ENCODE measurements at places on chromosomes 3 and 15.

DNA sequence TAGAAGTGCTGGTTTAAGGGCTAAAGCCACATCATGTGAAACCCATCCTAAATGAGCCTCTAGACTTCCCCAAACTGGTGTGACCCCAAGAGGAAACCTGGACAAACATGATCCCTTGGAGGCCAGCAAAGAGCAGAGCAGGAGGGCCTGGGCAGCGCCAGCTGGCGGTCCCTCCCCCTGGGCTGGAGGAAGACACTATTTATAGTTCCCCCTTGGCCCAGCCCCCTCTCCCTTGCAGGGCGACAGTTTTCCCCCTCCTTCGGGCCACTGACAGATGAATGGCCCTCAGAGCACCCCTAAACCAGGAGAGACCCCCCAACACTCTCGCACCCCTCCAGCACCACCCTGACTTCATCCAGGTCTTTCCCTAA is 2.9 kb downstream of the UCN2 start:
- DNase-seq: peak; percentile 34

DNA sequence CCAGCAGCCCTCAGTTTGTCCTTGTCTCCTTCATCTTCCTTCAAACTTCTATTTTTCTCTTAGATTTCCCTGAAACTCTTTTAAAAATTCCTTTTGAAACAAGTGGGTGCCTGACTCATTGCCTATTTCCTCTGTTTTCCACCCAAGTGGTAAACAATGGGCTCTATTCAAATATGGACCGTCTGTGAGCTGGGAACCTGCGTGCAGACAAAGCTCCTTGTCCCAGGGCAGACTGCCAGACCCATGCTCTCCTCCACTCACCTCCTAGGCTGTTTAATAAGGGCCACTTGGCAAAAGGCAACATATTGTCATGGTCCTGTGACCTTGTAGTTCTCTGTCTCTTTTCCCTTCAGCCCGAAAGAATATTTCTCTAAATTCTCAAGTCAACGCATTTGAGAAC is 332.7 kb upstream of the THBS1 start:
- DNase-seq: no peak

DNA sequence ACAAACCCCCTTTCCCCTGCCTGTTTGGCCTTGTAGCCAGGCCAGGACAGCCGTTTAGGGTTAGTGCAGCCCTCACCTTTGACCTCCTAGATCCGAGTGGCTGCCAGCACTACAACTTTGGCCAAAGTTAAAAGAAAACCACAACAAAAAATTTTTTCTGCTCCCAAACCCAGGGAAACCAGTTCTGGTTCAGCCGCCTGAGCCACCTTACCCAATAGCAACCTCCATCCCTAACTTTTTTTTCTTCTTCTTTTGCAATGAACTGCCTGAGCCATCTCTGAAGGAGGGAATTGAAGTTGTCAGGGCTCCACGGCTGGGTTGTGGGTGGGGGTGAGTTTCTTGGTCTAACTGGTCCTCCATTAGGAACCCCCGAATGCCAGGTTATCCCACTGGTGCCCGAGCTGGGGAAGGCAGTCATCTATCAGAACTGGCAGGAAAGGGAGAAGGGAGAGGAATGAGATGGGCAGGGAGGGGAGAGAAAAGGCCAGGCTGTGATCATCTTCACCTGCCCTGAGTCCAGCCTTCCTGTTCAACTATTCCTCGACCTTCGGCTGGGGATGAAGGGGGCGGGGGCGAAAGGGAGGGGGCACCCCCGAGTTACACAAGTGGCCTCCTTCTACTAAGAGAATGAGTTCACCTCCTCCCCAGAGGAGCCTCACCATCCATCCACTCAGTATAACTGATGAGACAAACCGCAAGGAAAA is 6.2 kb upstream of the NR2F2 start:
- DNase-seq: no peak

- DNase-seq: no peak
Measured at GRCh38 chr15:83733691-83734090, 79.8 kb downstream of the ADAMTSL3 start.

DNA sequence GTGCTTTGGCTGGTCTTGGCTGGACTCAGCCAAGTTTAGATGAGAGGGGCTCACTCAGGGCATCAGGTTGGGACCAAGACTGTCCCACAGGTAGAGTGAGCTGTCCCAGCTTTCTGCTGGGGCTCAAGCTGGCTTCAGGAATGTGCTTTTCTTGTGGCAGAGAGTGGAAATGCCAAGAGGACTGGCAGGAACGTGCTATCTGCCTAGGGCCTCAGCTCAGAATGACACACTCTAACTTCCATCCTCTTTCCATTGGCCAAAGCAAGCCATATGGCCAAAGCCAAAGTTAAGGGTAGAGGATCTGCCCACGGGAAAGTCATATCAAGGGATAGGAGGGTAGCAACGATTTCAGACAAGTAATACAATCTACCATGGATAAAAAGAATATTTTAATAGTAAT is 178.8 kb downstream of the ABHD5 start:
- no peak for DNase-seq

GRCh38 chr15:45499426-45499825 is 23.1 kb downstream of the SLC30A4 start:
- no peak for DNase-seq

DNA sequence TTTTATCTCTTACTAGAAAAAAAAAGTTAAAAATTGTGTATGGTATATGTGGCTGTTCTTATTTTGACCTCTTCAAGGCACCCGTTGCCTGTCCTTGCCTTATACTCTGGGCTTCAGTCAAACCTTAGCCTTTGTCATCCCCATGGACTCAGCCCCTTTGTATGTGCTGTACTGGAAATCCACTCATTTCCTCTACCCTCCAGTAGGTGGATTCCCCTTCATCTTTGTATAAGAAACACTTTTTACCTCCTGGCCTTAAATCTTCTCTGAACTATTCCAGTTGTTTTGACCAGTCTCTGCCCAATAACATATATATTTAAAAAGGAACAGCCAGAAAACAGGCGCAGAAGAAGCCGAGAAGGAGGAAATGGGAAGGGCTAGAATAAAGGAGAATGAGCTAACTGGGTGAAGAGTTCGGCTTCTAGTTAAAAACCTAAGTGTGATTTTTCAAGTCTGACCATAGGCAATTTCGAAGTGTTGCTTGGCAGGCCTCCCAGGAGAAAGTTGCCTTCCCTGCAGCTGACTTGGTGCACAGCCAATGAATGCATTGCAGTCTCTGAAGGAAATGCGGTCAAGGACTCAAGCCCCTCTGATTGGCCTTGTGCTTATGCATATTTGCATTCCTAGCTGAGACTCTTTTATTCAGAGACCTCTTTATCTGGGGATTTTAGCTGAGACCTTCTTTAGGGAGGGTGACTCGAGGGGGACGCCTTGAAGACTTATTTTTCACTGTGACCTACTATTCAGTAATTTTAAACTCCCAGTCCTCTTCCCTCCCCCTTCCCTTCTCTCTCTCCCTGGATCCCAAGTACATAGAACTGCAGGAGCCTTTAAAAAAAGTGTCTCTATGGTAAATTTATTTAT is 277.4 kb downstream of the ROBO1 start:
- no peak for DNase-seq

DNA sequence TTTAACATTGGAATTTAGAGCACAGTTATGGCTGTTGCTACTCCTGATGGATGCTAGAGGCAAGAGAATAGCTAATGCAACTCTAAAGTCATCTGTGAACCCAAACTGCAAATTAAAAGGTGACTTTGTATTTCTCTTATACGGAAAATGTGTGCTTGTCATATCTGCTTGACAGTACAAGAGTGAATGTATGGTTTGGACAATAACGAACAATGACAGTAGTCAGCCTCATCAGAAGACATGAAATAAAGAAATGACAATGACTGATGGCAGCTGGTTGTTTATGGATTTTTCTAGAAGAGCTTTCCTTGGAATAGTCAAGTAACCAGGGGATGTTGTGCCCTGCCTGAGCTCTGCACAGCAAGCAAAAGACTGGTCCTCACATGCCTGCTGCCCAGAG is 168.8 kb upstream of the FEZF2 start:
- DNase-seq: no peak

DNA sequence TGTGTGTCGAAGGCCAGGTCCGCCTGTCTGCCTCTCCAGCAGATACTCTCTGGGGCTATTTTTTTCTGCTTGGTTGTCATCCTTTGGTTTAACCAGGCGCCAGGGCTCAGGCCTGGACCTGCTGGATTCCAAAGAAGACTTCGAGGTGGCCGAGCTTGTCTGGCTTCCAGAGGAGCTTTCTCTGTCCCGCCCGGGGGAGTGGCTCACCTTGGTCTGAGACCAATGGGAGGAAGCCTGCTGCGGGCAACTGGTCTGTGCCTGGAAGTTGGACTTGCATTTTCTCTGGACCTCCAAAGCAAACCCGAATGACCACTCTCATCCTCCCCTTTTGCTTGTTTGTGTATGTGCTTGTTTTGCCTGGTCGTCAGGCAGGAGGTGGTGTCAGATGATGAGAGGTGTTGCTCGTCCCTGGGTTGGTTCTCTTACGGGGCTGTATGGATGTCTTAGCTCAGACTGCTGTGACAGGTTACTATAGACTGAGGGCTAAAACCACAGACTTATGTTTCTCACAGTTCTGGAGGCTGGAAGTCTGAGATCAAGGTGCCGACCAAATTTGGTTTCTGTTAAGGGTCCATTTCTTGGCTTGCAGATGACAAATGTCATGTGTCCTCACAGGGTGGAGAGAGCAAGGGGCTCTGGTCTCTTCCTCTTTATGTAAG is 19.3 kb downstream of the IGF1R start:
- no peak for DNase-seq

DNA sequence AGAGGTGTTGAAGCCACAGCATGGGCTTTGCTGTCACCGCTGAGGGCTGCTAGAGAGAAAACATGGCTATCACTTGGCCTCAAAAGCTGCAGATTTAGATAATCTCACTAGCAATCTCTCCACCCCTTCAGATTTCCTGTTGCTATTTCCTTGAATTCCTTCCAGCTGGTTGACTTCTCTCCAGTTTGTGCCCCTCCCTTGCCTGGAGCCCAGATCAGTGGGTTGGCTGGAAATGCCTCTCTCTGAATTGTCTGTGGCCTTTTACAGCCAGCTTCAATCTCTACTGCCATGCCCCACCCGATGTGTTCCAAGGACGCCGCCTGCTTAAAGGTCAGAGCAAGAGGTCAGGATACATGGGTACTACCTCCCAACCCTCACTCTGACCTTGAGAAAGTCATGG is 294.1 kb downstream of the NTRK3 start:
- no peak for DNase-seq

DNA sequence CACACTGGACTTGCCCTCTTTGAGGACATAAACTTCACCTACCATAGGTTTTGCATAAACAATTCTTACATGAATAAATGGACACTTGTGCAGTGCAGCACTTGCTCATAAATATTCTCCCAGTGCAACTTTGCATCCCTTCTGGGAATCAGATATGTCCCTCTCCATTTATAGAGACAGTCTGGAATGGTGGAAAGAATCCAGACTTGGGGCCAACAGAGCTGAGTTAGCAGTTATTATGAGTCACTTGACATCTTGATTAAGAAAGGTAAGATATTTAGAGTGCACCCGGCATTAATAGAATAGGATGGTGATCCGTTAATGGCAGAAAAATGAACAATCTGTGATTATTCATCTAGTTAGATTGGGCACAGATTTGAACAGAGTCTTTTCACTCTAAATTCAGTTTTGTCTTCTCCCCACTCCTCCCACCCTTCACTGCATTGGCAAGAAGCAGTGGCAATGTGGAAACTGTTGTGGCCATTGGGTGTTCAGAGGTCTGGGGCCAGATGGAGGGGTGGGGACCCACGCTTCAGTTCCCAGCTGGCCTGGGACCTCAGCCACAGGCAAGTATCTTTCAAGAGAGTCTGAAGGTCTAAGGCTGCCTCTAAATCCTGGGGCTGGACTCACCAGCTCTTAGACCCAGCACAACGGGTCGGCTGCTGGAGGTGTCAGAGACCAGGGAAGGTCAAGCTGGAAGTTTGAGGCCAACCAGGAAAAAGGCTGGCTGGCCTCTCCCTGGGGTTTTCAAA is 58.9 kb upstream of the KY start:
- no peak for DNase-seq

GRCh38 chr3:30073622-30074021 is 532.8 kb upstream of the TGFBR2 start:
- no peak for DNase-seq

- DNase-seq: no peak
Measured at GRCh38 chr3:16245609-16246008, 19.1 kb downstream of the DPH3 start.

DNA sequence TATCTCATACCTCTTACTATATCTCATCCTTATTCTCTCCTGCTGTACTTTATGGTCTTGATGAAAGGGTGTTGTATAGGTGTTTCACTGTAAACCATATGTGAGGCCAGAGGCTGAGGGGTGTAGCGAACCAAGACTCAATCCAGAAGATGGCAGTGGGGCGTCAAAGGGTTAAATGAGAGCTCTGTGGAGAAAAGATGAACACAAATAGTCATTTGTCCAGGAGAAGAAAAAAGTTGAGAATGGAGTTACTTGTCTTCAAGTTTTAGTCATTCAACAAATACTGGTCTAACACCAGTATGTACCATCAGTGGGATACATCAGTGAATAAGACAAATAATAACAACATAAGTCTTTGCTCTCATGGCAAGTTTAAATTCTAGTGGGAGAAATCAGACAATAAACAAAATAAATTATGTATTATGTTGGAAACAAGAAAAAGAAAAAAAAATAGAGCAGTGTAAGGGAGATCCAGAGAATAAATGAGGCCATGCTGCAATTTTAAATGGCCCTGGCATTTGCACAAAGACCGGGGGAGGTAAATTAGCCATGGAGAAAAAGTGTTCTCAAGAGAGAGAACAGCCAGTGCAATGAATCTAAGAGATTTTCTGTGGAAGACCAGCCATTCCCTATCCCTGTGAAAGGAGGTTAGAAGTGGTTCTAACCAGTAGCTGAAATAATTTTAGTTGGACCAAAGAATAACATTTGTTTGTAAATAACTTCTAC is 77.0 kb upstream of the UMPS start:
- no peak for DNase-seq

DNA sequence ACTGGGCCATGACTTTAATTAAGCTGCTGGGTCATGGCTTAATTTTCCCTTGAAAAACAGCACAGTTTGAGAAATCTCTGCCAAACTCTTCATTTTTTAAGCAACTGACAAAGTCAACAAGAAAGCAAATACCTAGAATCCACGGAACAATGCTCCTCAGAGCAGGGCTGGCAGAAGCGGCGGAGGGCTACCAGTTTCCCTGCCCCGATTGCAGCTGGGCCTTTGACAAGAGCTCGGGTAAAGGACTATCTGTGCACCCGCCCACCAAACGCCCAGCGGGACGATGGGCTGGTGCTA is 1.2 kb downstream of the GOLIM4 start:
- no peak for DNase-seq

DNA sequence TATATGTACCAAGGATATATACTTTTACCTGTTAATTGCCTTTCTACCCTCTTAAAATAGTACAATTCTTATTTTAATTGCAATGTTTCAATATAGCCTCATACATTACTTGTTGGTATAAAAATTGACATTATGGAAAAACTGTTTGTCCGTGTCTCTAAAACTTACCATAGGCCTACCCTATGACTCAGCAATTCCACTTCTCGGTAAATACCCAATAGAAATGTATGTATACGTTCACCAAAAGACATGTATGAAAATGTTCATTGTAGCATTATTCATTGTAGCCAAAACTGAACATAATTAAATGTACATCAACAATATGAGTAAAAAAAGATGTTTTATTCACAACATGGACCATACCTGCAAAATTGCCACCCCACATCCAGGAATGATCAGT is 679.2 kb upstream of the UBE2E2 start:
- no peak for DNase-seq

GRCh38 chr3:118495206-118495605 is 539.4 kb downstream of the IGSF11 start:
- DNase-seq: no peak
